ENCODE measurements at places on chromosomes 6 and 20. TPM values are rescaled to one million over a fixed set of nuclear protein-coding genes. Genes with fewer than 3 reads are reported as not detected.

Gene MUC21
- total RNA-seq = not detected

Gene BMP5
- total RNA-seq = 1.6 TPM

- H3K27ac ChIP-seq = no peak overlapping the region
- H3K36me3 ChIP-seq = peaks cover 8% of the 10 kb centered on the region
- no peak for DNase-seq
- H3K27me3 ChIP-seq = no peaks in the 10 kb centered on the region
- no peaks in the 10 kb centered on the region for H3K4me1 ChIP-seq
Measured at GRCh38 chr6:36120539-36120938, 9.8 kb upstream of the MAPK13 start.

DNA sequence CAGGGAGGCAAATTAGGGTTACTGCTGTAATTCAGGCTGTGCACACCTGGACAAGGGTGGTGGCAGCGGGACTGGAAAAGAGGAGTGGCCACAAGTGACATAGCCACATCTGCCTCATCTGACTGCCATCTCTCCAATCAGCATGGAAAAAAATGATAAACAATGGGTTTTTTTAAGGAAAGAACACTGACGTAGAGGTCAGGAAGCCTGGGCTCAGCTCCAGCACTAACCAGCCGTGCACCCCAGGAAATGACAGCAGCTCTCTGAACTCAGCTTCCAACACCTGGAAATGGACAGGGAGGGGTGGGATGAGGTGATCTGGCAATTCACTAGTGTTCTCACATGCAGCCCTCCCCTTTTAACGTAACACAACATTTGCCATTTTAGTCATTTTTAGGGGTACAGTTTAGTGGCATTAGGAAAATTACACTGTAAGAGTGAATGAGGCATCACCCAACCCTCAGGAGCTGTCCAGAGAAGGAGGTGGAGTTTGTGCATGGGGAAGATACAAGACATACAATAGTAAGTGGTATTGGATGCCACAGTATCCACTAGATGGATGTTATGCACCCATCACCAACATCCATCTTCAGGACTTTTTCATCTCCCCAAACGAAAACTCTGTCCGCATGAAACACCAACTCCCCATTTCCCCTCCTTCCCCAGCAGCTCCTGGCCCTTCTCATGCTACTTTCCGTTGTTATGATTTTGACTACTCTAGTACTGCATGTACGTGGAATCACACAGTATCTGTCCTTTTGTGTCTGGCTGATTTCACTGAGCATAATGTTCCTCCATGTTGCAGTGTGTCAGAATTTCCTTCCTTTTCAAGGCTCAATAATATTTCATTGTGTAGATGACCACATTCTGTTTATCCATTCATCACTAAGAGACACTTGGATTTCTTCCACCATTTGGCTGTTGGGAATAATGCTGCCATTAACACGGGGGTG lies 215.5 kb upstream of the ECI2 start:
- H3K36me3 ChIP-seq = no peaks in the 10 kb centered on the region
- DNase-seq = no peak
- H3K27ac ChIP-seq = peak overlapping the region; percentile 79
- H3K4me3 ChIP-seq = no peak overlapping the region

DNA sequence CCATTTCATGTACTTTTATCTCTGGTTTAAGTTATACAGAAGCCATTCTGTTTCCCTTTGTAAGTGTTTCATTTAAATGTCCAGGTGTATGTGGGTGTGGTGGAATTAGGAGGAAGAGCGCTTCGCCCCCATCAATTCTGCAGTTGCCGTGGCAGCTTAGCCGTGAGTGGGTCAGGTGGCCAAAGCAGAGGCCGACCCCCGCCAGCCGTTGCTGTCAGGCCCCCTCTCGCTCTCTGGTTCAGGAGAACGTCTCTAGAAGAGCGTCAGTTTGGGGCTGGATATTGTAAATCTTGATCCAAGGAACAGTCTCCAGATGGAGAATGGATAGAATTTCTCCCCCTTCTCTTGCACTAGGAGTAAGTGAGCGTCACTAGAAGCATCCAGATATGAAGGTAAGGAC lies 367.4 kb downstream of the FOXA2 start:
- no peaks in the 10 kb centered on the region for H3K27me3 ChIP-seq
- no peaks in the 10 kb centered on the region for H3K36me3 ChIP-seq
- no peak overlapping the region for H3K27ac ChIP-seq
- H3K4me3 ChIP-seq = no peak overlapping the region
- DNase-seq = no peak
- no peaks in the 10 kb centered on the region for H3K4me1 ChIP-seq
